ENCODE measurements at places on chromosomes 12 and 14.

- peak; percentile 80 for DNase-seq
Observed at GRCh38 chr12:57069523-57069922, 9.1 kb downstream of the NEMP1 start.

DNA sequence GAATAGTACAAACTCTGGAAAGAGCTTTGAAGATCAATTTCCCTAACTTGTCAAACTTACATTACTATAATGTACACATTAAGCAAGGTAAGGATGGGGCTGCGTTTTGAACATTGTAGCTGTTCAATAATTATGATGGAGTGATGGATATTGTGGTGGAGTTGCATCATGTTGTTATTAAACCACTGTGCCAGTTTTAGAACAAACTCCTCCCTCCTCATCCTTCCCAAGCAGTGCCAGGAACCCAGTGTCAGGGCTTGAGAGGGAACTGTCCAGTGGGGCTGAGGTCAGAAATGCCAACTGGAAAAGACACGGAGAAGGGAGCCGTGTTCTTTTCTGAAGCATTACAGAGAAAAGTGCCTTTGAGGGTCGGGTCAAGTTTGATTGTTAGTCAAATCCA is 31.9 kb upstream of the PAPOLA start:
- no peak for DNase-seq

- DNase-seq, result no peak
Observed at GRCh38 chr12:117461732-117462131, 100.3 kb upstream of the NOS1 start.

DNA sequence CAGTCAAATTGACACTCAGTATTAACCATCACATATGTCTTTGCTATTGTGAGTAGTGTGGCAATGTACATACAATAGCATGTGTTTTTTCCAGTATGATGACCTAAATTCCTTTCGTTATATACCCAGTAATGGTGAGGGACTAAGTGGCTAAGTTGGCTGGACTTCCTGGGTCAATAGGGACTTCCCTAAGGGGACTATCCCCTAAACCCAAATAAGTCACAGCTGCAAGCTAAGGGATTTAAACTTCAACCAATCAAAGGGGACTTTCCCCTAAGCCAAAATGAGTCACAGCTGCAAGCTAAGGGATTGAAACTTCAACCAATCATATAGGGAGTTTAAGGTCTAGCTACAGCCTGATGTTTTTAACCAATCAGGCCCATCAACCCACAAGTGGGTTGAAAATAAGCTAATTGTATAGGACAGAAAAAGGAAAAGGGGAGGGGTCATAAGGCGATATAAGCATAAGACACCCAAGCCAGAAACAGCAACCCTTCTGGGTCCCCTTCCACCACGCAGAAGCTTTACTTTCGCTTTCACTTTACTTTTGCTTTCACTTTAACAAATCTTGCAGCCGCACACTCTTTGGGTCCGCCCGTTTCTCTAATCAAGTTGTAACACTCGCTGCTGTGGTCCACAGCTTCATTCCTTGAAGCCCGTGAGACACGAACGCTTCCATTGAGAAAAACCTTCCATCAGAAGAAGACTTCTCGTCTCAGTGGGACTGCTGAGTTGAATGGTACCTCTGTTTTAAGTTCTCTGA is 404.4 kb downstream of the FLRT2 start:
- DNase-seq, result peak; percentile 15

GRCh38 chr12:29164477-29165393 is 15.7 kb downstream of the FAR2 start:
- DNase-seq, result peak; percentile 28

- DNase-seq, result peak; percentile 21
Observed at GRCh38 chr12:116125956-116126566, 151.4 kb downstream of the MED13L start.

GRCh38 chr12:51021694-51022093 is 4.5 kb downstream of the SLC11A2 start:
- DNase-seq, result no peak

GRCh38 chr12:5665615-5666014 is 233.7 kb downstream of the NTF3 start:
- peak; percentile 95 for DNase-seq

GRCh38 chr14:60981633-60982455 is 799 bp downstream of the SLC38A6 start:
- DNase-seq, result peak; percentile 80

GRCh38 chr14:55802986-55803872 is 223.2 kb downstream of the KTN1 start:
- DNase-seq, result no peak

DNA sequence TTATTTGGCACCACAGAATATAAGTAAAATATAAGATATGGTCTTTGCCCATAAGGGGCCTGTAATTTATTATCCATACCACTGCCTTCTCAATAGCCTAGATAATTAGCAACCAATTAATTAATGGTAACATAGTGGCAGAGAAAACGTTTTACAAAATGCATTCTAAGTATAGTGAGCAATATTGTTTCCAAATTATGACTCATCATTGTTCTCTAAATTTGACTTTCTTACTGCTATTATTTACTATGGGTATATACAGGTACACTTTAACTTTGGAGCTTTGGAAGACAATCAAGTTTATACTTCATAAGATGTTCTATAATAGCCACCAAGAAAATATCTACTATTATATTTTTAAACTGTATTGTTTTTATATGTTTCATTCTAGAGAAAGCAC is 26.7 kb downstream of the DCP1B start:
- no peak for DNase-seq

DNA sequence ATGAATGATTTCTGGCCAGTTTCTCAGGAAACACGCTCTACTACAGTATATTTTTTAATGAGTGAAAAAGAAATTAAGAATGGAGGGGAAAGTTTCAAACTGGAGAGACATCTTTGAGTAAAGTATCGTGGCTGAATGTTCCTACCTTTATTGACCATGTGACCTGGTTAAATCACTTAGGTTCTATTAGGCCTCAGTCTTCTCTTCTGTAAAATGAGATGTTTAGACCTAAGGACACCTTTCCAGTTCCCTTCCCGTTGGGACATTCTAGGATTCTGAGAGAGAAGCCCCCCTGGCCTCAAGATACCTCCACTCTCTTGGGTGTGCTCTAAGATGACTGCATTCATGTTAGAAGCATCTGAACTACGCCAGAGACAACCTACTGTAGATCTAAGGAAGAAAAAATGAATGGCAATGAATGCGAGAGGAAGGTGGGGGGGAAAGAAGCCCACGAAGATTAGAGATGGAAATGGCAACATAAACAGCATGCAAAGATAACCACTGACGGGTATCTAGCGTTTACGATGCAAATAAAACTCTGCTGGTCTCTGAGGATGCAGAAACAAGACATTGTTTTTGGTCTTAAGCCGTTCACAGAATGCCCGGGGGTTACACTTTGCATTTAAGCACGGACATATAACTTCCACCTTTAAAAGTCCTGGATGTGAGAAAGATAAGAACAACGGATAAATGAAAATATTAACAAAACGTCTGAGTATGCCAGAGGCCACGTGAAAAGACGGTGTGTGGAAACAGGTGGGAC is 599 bp upstream of the CPSF6 start:
- no peak for DNase-seq

DNA sequence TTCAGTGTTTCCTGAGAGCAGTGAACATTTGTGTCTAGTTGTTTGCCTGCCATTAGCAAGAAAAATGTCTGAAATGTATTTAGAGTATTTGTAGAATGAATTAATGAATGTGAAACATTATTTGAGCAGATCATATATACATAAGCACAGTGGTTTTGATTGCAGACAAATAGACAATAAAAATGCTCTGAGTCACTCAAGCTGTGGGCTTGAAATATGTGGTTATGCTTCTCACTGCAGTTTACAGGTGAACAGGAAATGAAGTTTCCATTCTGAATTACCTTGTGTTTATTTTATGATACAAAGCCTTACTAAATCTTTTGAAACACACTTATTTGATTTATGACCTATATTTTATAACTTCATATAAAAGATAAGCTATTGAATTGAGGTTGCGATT is 827.7 kb downstream of the TMTC2 start:
- peak; percentile 6 for DNase-seq

DNA sequence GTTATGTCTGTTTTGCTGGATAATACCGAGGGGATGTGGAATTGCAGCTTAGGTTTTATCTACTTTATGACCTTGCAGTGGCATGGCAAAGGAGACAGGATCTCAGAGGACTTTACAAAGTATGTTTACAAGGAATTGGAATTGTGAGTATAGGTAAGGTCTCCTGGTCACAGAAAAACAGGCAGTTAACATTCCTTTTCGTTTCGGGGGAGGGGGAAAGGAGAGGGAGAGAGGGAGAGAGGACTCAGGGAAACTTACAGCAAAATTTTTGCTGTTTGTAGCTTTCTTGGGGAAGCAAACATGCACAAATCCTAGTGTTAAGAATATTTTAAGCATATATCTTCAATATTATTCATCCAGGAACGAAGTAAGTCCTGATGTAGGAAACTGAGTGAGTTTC is 590.5 kb upstream of the LRFN5 start:
- no peak for DNase-seq

GRCh38 chr12:121390856-121391255 is 9.1 kb upstream of the RNF34 start:
- DNase-seq, result no peak

GRCh38 chr12:97075161-97075933 is 168.3 kb downstream of the NEDD1 start:
- DNase-seq, result no peak

- DNase-seq, result no peak
Observed at GRCh38 chr12:71125949-71126348, 31.9 kb downstream of the TSPAN8 start.

GRCh38 chr14:99035712-99036610 is 236.0 kb downstream of the BCL11B start:
- peak; percentile 98 for DNase-seq

- no peak for DNase-seq
Observed at GRCh38 chr12:50665170-50665569, 98.7 kb upstream of the ATF1 start.

GRCh38 chr12:132588821-132589669 is 21.3 kb downstream of the LRCOL1 start:
- no peak for DNase-seq

DNA sequence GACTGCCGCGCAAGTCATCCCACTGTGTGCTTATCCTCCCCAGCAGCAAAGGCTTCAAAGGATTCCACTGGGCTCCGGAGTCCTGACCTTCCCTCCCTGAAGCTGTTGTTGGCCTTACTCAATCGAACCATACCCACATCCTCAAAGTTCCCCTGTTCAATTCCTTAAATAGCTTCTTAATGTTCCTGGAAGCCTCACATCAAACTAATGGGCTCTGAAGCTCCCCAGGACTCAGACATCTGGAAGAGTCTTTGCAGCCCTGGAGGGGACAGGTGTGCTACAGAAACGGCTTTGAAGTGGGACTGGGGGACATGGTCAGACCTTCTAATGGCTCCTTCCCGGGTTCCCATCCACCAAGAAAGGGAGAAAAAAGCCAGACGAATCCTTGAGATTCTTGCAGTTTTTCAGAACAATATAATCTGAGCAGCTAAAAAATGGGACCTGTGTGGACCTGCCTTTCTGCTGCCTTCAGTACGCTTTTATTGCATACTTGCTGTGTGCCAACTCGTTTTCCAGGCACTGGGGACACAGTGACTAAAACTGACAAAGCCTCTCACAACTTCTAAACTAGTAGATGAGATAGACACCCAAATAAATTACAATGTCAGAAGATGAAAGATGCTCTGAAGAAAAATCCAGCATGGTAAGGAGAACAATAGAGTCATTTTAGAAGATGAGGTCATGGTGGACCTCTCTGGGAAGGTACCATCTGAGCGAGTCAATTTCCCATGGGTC is 204.5 kb downstream of the MON2 start:
- DNase-seq, result no peak

DNA sequence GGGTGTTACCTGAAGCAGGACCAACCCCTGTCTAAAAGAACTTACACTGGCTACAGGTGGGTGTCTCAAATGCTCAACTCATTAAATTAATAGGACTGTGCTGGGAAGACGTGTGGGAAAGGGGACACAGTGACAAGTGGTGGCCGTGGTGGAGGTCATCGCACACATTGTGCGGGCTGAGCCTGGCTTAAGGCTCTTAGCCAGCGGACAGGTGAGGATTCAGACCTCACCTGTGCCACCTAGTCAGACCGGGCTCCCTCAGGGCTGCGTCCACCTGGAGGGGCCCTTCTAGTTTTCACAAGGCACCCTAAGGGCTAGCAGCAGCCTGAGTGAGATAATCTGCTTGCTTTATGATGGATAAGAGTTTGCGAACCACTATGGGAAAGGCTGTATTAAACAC is 125.2 kb upstream of the FKBP4 start:
- no peak for DNase-seq
